ENCODE measurements at places on chromosomes 11 and 22.
A peak's percentile ranks its signal among the peaks of the same experiment; 100 is the strongest.

DNA sequence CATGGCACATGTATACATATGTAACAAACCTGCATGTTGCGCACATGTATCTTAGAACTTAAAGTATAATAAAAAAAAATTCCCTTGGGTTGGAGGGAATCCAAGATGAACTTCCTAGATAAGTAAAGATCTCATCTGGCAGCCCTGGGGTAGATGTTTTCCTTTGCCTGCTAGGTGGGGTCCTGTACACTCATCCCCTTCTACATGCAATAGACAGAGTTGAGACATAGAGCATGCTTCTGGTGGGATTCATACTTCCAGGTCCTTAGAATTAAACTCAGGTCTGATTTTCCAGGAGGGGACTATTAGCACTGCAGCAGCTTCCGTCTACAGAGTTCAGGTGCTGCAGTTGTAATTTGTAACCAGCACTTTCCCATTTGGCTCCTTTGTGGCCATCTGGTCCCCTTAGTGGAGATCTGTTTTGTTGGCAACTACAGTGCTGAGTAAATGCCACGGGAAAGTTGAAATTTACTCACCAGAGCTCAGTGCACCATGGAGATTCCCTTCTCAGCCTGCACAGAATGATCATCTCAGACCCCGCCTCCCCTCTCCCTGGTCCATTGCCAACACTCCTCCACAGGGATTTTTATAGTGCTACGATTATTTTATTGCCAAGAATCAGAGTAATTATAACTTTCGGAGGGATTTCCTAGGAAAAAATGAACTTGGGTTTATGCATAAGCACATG is 220.1 kb upstream of the E2F8 start:
- DNase-seq = peak; percentile 32

GRCh38 chr11:62646825-62647608 is 604 bp upstream of the GANAB start:
- no peak for DNase-seq

- DNase-seq = no peak
Measured at GRCh38 chr11:116422556-116422955, 350.2 kb downstream of the BUD13 start.

GRCh38 chr11:66068154-66068821 is 1.8 kb upstream of the PACS1 start:
- peak; percentile 50 for DNase-seq

GRCh38 chr11:14327116-14327515 is 31.9 kb downstream of the RRAS2 start:
- no peak for DNase-seq

DNA sequence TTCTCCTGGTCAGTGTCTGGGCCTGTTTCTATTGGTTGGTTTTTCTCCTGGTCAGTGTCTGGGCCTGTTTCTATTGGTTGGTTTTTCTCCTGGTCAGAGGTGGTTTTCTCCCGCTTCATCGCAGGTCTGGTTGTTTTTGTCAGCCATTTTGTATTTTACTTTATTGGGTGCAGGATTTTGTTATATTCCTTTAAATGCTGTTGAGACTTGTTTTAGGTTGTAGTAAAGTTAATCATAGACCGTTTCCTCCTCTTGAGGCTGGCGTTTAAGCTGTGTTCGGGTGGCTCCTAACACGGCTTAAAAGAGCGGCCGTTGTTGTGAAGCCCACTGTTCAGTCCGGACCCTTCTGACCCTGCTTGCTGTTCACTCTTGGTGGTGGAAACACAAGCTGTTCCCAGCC is 26.2 kb downstream of the ZBED4 start:
- no peak for DNase-seq

GRCh38 chr11:34647532-34647931 is 26.6 kb downstream of the EHF start:
- no peak for DNase-seq

DNA sequence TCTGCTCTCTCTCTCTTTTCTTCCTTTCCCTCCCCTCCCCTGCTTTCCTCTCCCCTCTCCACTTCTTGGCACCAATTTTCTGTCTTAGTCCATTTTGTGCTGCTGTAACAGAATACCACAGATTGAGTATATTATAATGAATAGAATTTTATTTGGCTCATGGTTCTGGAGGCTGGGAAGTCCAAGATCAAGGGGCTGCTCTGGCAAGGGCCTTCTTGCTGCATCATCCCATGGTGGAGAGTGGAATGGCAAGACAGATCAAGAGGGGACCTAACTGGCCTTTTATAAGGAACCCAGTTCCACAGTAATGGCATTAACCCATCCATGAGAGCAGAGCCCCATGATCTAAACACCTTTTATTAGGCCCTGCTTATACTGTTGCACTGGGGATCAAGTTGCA is 44.5 kb downstream of the ST3GAL4 start:
- DNase-seq = no peak

DNA sequence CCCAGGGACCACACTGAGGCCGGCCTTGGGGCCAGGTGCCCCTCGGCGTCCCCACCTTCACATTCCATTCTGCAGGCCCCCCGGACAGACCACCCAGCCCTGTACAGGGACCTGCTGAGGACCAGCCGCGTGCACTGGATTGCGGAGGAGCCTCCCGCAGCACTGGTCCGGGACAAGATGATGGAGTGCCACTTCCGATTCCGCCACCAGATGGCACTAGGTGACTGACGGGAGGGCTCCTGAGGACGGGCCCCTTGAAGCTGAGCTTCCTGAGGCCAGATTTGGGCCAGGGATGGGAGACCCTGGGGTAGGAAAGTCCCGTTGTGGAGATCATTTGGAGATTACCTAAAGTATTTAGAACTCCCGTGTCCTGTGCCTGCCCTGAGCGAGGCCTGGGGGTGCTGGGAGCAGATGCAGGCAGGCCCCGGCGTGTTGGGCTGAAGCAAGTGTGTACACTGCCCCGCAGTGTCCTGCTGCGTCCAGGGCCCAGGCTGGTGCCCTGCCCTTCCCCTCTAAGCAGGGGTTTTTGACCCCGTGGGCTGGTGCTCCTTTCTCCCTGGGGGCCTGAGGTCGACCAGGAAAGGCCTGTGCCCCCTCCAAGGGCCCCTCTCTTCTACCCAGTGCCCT is 20.0 kb downstream of the TRMU start:
- DNase-seq = peak; percentile 71

GRCh38 chr11:35324981-35325380 is 94.4 kb downstream of the SLC1A2 start:
- no peak for DNase-seq

DNA sequence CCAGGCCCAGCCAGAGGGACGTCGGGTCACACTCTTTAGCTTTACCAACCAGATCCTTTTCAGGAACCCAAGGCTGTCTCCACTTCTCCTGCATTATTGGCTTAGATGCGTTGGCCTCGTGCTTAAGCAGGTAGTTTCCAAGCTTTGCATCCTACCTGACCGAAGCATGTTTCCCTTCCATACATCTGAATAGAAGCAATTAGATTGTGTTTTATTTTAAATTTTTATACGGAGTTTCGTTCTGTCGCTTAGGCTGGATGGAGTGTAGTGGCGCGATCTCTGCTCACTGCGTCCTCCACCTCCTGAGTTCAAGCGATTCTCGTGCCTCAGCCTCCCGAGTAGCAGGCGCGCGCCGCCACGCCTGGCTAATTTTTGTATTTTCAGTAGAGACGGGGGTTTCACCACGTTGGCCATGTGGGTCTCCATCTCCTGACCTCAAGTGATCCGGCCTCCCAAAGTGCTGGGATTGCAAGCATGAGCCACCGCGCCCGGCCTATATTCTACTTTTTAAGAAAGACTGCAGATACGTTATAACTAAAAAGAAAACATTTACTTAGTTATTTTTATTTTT is 677 bp downstream of the DYNC2H1 start:
- DNase-seq = no peak

DNA sequence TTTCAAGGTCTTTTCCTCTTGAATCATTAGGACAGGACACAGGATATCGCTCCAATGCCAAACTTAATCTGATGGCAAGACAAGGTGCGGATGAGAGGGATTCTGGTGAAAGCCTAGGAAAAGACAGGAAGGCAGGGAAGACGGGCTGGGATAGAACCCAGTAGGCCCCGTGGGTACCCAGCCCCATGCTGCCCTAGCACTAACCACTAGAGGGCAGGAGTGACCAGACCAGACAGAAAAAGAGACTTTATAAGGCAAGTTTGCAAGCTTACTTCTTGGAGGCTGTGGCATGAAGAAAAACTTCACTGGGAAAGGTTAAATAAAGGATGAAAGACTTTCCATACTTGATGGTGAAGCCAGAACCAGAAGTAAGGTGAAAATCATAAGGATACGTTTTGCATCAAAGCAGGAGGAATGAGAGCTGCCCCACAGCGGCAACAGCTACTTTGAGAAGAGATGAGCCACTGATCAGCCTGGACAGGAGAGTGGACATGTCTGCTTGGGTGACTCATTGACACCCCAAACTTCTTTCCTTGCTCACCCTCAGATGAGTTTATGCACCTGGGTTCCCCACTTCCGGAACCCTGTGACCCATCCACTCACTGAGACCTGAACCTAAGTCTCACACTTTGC is 39.8 kb downstream of the SYN3 start:
- peak; percentile 27 for DNase-seq

DNA sequence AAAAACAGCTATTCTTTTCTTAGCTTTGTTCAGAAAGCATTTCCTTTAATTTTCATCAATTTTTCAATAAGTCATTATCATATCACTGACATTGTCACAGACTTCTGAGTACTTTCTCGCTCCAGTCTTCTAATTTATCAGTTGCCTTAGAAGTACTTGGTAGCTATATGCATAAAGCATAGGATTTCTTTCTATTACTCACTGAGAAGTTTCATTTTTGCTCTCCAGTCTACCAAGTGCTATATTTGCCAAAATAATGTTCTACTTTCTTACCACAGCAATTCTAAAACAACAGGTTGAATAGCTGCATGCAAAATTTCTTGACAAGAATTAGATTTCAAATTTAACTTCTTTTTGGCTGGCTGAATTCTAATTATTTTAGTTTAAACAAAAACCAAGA is 116.3 kb downstream of the STK33 start:
- DNase-seq = no peak

GRCh38 chr11:118565051-118565450 is 680 bp downstream of the IFT46 start:
- DNase-seq = no peak

- peak; percentile 36 for DNase-seq
Measured at GRCh38 chr11:844693-845644, 2.3 kb downstream of the TSPAN4 start.

GRCh38 chr11:69587454-69588090 is 53.4 kb upstream of the CCND1 start:
- DNase-seq = no peak

DNA sequence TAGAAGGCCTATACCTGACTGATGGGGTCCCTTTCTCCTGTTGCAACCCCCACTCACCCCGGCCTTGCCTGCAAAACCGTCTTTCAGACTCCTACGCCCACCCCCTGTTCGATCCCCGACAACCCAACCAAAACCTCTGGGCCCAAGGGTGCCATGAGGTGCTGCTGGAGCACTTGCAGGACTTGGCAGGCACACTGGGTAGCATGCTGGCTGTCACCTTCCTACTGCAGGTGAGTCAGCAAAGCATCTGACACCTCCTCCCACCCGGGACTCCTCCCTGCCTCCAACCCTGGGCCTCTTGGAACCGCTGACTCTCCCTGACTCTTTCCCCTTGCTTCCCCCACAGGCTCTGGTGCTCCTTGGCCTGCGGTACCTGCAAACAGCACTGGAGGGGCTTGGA is 1.2 kb downstream of the ROM1 start:
- no peak for DNase-seq

DNA sequence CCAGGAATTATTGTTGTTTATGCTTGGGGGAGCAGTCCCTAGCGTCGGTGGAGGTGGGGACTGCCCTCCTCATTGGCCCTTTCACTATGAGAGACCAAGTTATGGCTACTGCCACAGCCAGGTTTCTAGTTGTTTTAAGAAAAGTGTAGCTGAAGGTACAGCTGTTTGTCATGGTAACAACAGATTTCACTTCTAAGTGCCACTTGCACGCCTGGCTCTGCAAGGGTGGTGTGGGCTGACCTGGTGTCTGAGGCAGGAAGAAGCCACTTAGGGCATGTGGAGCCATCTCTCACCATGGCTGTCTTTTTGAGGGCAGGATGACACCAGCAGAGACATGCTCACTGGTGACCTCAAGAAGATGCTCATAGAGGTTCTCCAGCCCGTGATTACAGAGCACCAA is 46.3 kb upstream of the MPEG1 start:
- no peak for DNase-seq

DNA sequence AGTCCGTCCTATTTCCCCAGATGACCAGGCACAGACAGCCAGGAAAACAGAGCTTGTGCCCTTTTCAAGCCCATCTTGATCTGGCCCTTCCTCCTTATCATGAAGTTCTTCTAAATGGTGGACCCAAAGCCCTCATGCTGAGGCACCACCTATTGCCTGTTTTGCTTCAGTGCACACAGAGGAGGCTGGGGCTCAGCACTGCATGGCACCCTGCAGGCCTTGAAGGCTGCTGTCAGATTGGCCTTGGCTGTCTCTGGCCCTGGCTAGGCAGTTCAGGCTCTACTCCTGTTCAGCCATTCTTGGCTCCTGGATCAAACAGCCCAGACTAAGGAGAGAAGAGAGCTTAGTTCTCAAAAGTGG is 49.2 kb downstream of the OTOG start:
- no peak for DNase-seq

GRCh38 chr11:72293910-72294615 is 50.1 kb upstream of the PHOX2A start:
- no peak for DNase-seq

DNA sequence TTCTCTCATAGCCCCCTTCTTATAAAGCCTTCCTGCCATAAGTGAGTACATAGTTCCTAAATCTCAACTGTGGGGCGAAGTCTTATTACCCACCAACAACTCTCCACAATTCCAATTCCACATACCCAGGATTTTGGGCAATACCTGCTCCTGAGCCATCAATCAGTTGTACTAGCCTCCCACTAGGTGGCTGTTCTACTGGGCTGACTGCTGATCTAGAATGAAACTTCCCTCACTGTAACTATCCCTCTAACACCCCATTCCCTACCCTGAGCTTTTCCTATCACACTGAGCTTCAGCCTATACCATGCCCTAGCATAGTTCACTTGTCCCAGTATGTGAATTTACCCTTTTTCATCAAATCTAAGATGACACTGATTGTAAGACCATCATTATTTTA is 52.5 kb downstream of the RRAS2 start:
- DNase-seq = no peak

DNA sequence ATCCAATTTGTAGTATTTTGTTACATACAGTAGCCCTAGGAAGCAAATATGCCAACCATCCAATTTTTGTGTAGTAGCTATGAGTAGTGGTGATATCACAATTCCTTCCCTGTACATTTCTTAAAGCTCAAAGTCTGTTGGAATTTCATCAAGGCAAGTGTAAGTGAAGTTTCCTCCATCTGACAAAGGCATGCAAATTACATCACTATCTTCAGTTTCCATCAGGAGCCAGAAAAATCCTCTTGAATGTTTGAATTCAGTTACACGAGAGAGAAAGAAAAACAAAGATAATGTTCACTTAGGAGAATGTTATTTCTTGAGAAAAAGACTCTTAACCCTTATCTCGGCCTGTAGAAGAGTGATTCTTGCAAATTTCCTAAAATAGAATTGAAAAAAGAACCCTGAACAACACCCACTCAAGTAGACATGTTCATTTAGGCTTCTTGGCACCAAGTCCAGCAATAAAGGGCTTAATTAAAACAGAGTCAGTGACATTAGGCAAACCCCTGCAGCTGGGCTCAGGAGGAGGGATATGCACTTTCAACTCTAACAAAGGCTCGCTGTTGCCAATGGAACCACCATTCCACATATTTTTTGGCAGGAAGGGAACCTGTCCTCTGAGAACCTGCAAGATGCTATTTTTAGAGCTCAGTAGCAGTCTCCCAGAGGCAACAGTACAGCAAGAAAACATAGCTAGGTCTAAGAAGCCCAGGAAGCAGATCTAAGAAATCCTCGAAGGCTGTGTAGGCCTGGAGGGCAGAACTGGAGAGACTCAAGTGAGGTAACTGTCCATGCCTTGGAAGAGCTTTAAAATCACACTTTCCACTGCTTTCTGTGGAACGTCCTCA is 144.6 kb downstream of the CCDC81 start:
- DNase-seq = no peak
